ENCODE measurements at places on chromosomes 5 and 9.

DNA sequence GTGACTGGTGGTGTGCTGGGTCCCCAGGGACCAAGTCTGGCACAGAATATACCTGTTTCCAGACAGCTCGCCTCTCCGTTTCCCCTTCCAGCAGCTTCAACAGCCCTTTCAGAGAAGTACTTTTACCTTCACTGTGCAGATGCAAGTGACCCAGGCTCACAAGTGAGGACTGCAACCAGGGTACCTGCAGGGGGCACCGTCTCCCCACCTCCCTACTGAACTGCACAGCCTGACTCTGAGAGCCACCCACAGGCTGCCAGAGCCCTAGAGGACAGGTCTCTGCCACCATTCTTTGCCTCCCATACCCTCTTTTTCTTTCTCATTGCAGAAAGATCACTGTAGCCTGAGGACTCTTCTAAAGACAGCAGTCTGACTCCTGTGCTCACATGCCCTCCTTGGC, 15.4 kb downstream of the IL9 start:
- no peak for DNase-seq

DNA sequence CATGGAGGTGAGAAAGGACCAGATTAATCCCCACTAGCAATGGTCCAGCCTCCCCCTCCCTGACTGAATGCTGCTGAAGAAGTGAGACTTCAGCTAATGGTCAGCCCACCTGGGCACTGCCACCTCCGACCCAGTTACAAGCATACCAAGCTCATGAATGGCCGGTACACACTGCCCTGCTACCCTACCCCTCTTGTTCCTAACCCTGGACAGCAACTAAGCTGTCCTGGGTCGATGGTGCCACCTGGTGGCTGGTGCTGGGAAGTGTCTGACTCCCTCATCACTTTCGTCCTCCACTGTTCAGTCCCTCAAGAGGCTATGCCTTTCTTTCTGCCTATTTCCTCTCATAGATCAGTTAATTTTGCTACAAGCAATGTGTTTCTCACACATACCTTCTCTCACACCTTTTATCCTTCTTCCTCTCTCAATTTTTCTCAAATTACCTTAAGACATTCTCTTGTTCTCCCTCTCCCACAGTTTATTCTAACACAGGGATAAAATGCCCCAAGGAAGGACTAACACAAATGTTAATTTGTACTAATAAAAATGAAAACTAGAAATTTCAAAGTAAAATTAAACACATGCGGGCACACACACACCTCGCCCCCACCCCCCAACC, 42.4 kb downstream of the PAX5 start:
- peak; percentile 25 for DNase-seq

DNA sequence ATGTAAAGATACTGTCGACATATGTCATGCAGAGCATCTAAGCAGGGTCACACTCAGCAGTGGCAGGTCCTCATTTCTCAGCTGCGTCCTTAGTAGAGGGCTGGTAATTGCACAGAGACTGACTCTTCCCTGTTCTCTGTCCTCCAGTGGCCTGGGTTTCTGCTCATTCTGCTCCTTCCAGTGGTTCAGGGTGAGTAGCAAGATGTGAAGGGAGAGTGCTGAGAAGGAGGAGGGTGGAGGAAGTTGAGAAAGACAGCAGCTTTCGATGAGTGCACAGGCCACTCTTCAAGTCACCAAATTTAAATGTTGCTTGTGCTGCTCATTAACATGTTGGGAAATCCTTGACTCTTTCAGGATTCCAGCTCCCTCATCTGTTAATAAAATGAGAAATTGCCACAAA, 203.9 kb downstream of the FBXL7 start:
- DNase-seq: no peak

- no peak for DNase-seq
Measured at GRCh38 chr9:94889628-94890027, 163.1 kb downstream of the AOPEP start.

- no peak for DNase-seq
Measured at GRCh38 chr5:33885679-33886078, 6.1 kb downstream of the ADAMTS12 start.

DNA sequence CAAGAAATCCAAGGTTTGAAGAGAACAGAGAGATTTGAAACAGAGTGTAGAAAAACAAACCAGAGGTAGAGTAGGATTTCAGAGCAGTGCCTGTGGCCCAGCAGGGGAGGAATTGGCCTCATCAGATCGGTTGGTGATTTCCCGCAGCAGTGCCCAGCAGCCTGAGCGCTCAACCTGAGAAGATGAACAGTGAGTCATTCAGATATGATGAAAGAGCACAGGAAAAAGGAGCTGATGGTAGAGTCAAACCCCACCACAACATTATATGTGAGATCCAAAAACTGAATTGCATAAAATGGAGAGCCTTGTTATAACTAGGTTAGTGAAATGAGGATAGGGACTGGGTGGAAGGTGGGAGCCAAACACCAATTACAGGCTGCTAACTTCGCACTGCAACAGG, 248.9 kb downstream of the PIK3R1 start:
- peak; percentile 71 for DNase-seq

DNA sequence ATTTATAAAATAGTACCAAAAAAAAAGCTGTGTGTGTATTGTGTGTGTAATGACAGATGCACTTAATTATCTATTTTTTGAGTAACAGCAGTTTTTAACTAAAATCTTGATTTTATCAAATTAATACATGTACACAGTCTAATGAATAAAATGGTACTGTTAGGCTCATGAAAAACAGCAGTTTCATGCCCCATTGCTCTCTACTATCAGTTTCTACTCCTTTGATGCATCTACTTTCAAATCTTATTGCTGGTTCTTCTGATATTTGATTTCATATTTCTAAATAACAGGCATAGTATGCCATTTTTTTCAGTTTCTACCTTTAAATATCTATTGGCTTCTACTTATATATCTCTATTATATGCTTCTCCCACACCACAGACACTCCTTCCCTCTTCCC, 117.4 kb downstream of the CCDC171 start:
- DNase-seq: no peak

DNA sequence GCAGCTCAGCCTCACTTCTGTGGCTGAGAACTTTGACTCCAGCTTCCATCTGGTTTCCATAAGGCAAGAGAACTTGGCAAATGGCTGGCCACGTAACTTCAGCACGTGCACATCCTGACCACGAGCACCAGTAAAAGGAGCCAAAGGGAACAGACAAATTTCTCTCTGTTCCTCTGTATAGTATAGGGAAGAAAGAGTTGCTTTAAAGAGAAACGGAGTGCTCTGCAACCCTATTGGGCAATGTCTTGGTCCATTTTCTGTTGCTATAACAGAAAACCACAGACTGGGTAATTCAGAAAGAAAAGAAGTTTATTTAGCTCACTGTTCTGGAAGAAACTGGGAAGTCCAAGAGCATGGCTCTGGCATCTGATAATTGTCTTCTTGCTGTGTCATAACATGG, 558.7 kb downstream of the ACTL7B start:
- DNase-seq: no peak

GRCh38 chr5:64149268-64149667, 16.4 kb upstream of the RNF180 start:
- no peak for DNase-seq

- peak; percentile 55 for DNase-seq
Measured at GRCh38 chr9:76371901-76372300, 22.3 kb downstream of the RFK start.

DNA sequence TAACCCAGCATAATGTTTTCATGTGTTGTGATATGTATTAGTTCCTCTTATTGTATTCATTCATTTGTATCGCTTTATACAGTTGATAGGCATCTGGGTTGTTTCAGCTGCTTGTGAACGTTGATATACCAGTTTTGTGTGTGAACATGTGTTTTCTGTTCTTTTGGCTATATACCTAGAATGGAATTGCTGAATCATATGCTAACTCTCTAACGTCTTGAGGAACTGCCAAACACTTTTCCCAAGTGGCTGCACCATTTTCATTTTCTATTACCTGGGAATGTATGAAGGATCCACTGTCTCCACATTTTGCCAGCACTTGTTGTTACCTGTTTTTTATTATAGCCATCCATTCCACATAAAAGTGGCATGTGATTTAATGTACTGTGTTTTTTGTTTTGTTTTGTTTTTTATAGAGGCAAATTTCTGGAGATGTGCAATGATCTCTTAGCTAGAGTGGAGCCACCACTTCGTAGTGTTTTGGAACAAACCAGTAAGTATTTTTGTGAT, 34.6 kb downstream of the HSPA4 start:
- DNase-seq: no peak

GRCh38 chr9:87445646-87446045, 52.0 kb upstream of the DAPK1 start:
- peak; percentile 8 for DNase-seq

GRCh38 chr9:112894699-112895098, 4.0 kb upstream of the SLC46A2 start:
- no peak for DNase-seq

DNA sequence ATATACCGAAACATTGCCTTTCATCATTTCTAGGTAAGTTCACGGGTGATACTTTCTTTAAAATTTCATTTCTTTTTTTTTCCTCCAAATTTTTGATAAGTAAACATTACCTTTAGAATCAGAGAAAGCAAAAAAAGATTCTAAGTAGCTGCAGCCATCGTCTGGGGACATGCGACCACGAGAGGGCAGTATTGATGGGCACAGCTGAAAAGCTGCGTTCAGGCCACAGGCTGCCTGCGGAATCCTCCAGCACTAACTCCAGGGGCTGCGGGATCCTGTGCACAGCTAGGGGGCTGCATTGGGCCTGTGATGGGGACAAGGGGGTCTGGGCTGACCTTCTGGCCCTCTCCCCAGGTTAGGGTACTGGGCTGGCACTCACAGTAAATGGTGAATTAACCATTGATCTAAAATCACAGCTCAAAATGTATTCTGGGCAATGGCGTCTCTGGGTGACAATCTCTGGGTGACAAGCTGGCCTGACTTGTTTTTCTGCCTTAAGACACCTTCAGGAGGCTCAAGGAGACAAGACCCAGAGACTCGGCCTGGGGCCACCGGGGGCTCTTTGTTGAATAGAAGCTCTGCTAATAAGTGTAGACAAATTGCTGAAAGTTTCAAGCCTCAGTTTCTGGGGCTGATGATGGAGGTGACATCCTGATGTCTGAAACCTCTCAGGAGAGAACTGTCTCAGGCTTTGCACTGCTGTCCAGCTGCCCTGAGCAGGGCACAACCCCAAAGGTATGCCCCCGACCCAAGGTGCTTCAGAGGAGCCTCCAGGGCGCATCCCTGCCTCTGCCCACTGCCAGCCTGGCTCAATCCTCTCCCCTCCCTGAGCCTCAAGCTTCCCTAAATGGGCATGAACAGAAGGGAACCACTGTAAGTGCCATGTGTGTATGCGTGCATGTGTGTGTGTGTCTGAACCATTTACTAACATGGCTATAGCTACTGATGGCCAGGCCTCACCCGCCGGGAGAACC, 44.3 kb upstream of the SARDH start:
- peak; percentile 33 for DNase-seq

DNA sequence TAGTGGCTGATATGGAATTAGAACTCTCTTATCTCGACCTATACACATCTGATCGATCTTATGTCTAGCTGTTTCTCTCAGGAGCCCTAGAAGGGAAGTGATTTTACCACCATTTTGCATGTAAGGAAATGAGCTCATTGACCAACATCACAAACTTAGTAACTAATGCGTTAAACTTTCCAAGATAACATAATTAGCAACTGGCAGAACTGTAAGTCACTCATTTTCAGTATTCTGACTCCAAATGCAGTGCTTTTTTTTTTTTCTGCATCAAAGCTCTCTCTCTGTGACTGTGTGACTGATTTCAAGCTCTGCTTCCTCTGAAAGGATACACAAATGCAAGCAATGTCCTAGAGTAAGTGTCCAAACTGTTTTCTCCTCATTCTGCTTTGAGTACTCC, 68.1 kb upstream of the FBXL7 start:
- DNase-seq: no peak

DNA sequence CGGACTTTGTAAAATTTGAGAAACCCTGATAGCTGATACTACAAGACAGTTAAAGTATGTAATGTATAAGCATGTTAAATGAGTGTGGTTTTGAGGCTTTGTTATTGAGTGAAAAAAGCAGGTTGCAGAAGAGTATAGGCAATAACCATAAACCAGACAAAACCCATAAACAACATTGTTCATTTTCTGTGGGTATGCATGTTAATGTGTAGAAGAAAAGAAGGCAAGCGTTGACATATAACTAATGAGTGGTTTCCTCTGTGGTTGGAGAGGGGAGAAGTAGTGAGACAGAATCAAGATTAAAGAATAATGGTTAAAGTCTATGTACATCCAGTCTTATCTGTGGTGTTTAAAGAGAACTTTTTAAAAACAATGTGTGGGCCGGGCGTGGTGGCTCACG, 26.2 kb downstream of the RAD23B start:
- DNase-seq: no peak

DNA sequence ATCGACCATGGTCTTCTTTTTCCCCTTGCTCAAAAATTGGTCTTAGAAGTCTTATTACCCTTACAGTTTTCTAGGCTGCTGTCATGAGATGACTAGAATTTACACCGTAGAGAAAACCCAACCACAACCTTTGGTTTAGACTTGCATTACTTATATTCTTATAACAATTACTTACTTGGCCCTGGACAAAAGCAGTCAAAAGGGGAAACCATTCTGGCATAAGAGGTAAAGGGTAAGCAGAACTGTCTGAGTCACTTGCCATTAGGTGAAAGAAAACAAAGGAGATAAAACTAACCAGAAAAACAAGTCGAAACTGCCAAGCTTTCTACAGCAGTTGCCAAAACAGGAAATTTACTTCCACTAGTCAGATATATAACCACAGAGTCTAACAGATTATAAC, 17.9 kb downstream of the TMEM245 start:
- DNase-seq: peak; percentile 92

DNA sequence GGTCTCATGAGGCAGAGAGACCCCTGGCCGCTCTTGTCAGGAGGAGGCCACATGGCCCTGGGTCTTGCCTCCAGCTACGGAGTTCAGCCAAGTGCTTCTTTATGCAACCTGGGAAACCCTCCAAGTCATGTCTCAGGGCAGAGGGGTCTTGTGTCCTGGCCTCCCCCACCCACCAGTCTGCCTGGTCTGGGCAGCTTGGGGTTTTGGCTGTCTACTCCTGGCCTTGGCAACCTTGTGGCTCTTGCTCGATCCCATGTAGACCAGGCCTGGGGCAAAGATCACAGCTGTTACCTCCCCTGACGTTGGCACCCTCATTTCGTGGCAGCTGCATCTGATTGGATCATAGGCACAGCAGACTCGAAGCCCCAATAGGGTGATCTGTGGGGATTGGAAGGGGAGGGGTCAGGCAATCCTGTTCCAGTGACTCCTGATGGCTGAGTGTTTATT, 28.4 kb downstream of the JADE2 start:
- no peak for DNase-seq

- peak; percentile 68 for DNase-seq
Measured at GRCh38 chr9:2241461-2241835, 226.3 kb downstream of the SMARCA2 start.

Data from bronchial epithelial cell (primary cell).